ENCODE measurements at places on chromosomes 7 and 10.

DNA sequence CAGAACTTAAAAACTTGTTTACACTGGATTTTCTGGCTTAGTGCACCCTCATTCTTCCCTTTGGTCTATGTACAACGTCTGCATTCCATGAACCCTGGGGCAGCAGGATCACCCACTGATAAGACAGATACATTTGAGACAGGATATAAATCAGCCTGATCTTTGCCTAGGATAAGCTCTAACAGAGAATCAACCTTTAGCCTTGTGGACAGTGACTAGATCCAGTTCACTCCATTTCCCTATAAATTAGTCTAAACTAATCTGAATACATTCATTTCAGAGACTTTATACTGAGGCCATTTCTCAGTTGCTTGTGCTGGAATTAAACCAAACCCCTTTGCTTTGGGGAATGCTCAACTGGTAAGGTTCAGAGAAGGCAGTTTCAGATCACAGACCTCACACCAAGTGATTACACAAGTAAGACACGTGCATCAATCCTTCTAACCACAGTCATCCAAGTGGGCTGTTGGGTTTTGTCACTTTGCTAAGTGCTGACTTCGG, 639.8 kb upstream of the FZD8 start:
- no peak for DNase-seq
- H3K36me3 ChIP-seq: no peaks in the 10 kb centered on the region
- no peak overlapping the region for H3K4me3 ChIP-seq

DNA sequence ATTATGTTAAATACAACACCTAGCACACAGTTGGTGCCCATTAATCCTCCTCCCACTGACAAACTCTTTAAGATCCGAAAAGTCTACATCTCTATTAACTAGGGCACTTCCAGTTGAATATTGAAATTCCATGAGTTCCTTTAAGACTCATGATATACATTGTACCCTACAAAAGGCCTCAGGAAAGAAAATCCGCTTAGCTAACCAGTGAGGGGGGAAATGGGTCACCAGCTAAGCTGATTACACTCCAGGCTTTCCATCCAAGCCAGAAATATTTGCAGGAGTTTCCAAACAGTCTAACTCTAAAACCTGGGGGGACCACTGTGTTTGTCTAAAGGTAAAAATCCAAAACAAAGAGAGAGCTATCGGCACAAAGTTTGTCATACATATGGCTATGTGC, 1.3 kb upstream of the LRIT2 start:
- no peak for DNase-seq
- no peaks in the 10 kb centered on the region for H3K4me1 ChIP-seq
- H3K27ac ChIP-seq: no peak overlapping the region
- H3K4me3 ChIP-seq: no peak overlapping the region
- H3K36me3 ChIP-seq: no peaks in the 10 kb centered on the region

- no peaks in the 10 kb centered on the region for H3K36me3 ChIP-seq
- H3K4me1 ChIP-seq: no peaks in the 10 kb centered on the region
- no peaks in the 10 kb centered on the region for H3K27me3 ChIP-seq
- DNase-seq: no peak
- H3K4me3 ChIP-seq: no peak overlapping the region
Measured at GRCh38 chr10:90602862-90603610, 254.8 kb downstream of the HTR7 start.

DNA sequence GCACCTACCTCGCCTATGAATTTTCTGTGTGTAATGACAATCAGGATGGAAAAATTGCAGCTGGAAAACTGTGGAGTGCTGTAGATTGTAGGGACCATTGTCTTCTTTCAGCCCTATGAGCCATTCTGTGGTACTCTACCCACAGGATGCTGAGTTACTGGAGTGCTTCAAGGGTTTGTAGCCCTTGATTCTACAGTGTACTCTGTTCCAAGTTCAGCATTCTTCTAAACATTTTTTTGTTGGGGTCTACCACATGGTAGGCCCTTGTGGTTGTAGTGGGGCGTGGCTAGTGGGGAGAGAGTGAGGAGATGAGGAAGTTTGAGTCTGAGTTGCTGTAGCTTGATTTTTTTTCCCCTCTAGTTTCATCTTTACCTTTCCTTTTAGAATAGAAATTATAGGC, 33.5 kb downstream of the REEP3 start:
- no peaks in the 10 kb centered on the region for H3K27me3 ChIP-seq
- no peak for DNase-seq

GRCh38 chr10:103854265-103854685, 1.1 kb downstream of the SH3PXD2A start:
- H3K36me3 ChIP-seq: no peaks in the 10 kb centered on the region
- H3K27ac ChIP-seq: no peak overlapping the region
- peaks cover 7% of the 10 kb centered on the region for H3K4me1 ChIP-seq
- no peak for DNase-seq
- H3K4me3 ChIP-seq: peak overlapping the region; percentile 65
